ENCODE measurements at places on chromosomes 16 and 17.

DNA sequence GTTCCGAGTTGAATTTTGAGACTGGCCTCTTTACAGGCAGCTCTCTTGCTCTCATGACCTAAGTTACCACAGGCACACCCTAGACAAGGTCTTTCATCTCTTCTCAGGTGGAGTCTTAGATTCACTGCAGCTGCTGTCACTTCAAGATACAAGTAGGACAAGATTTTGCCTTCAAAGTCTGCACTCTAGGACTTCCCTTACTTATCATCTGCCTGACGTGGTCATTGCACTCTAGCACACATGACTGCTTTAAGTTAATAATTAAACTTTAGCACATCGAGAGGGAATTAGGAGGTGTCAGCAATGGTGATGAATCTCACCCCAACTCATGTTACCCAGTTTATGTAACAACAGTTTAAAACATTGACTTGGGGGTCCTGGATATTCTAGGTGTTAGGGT is 25.6 kb downstream of the RNF135 start:
- ATAC-seq: no peak

- no peak for ATAC-seq
Measured at GRCh38 chr16:86931410-86931941, 353.1 kb downstream of the FOXL1 start.

DNA sequence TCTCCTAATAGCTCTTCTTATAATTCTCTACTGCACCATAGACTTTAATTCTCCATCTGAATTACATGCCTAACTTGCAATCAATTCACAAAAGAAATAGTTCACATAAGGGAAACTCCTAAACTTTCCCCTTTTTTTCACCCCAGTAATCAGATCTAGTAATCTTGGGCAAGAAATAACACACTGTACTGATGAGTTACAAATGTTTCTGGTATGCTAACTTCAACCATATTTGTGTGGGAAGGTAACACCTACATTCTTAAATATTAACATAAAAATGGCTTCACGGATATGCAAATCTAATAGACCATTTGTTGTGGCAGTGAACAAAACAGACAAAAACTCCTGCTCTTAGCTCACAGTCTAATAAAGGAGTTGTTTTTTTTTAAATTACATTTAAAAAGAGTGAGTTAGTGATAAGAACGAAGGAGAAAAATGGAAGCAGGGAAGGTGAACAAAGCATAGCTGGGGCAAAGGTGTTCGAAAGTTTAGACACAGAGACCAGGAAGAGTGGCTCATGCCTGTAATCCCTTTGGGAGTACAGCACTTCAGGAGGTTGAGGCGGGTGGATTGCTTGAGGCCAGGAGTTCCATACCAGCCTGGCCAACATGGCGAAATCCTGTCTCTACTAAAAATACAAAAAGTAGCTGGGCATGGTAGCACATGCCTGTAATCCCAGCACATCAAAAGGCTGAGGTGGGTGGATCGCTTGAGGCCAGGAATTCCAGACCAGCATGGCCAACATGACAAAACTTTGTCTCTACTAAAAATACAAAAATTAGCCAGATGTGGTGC is 34.8 kb downstream of the CMTM3 start:
- peak; percentile 51 for ATAC-seq

- no peak for ATAC-seq
Measured at GRCh38 chr17:64269687-64270649, 6.9 kb upstream of the TEX2 start.

DNA sequence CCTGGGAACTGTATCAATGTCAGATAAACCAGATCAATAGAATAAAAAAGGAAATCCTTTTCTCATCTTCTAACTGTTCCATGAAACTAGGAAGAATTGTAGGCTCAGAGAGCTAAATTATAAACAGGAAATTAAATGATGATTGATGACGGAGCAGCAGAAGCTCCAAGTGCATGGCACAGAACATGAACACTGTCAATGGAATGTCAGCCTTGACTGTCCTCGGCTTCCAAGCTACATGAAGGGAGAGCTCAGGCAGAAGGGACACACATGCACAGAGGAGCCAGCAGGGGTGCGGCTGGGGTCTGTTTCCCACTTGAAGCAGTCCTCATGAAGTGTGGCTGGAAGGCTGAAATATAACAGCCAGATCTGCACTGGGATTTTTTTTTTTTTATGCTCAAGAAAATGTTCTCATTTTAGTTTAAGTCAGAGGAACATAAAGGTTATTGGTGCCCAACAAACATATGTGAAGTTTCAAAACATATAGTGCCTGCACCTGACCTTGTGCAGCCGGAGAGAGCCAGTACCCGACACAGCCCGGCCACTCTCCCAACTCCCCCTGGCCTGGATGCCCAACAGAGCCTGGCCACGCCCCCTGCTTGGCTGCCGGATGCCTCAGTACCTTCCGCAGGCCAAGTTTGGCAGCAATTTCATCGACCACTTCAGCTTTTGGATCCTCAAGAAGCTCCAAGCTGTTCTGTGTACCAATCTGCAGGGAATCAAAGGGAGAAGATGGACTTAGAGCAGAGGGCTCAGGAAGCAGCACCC is 37.0 kb downstream of the NPLOC4 start:
- ATAC-seq: no peak

DNA sequence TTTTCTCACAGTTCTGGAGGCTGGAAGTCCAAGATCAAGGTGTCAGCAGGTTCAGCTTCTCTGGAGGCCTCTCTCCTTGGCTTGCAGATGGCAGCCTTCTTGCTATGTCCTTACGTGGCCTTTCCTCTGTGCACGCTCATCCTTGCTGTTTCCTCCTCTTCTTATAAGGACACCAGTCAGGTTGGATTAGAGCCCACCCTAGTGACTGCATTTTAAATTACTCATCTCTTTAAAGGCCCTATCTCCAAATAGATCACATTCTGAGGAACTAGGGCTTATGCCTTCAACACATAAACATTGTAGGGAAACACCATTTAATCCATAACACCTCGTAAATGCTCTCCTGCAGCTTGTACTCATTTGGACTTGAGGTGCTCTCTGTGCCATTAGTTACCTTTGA is 36.3 kb downstream of the DHRS7C start:
- ATAC-seq: no peak

- ATAC-seq: peak; percentile 41
Measured at GRCh38 chr16:53024045-53024444, 28.7 kb downstream of the CHD9NB start.

DNA sequence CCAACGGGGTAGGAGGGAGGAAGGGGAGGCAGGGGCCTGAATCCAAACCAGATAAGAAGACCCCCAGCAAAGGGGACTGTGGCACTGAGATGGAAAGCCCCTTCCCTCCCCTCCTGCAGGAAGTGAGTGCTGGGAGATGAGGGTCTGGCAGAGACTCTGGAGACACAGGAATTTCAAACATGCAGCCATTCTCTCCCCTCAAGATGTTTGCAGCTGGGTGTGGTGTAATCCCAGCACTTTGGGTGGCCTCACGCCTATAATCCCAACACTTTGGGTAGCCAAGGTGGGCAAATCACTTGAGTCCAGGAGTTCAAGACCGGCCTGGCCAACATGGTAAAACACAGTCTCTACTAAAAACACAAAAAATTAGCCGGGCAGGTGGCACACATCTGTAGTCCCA is 33.9 kb upstream of the FAAP100 start:
- ATAC-seq: no peak

DNA sequence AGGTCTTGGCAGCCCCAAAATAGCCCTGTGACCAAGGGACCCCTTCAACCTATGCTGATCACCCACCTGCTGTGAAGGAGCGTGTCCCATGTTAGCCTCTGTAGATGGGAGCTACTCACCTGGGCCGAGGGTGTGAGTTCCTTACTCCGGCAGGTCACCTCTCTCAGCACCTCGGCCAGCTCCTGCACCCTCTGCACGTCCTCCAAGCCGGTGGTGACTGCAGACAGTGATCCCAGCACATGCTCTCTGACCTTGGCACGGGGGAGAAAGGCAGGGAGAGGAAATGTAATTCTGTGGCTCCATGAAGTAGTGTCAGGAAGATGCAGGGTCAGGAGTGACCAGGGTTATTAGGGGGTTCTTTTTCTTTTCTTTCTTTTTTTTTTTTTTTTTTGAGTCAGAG is 67.7 kb upstream of the BCO1 start:
- ATAC-seq: peak; percentile 39

GRCh38 chr16:86716649-86717048 is 138.3 kb downstream of the FOXL1 start:
- peak; percentile 83 for ATAC-seq

DNA sequence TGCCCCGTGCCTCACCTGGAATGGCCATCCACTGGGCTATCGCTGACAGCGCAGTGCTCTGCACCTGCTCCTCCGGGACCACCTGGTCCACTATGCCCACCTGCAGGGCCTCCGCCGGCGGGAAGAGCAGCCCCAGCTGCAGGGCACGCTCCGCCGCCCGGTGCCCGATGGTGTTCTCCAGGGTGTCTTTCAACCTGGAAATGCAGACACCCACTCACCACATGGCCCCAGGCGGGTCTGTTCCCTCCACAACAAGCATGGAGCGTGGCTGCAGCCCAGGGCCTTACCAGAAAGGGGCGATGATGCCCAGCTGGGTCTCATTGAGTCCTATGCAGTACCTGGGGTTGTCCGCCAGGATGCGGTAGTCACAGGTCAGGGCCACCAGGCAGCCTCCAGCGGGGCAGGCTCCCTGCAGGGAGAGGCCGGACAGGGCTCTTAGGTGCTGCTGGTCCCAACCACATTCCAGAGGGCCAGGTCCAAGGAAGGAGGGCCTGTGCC is 6.8 kb downstream of the DNASE1L2 start:
- no peak for ATAC-seq

GRCh38 chr17:3554440-3554839 is 3.2 kb downstream of the TRPV3 start:
- no peak for ATAC-seq

DNA sequence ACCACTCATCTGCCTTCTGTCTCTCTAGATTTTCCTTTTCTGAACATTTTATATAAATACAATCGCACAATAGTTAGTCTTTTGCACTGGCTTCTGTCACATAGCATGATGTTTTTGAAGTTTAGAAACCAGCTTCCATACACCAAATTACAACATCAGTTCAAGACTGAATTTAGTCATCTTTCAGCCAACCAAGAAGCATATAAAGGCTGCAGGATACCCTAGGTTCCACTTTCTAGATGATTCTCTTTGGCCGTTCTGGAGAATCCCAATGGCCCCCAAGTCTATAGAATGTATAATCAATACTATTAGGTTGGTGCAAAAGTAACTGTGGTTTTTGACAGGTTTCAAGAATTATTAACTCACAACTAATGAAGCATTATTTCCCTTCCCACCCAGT is 19.4 kb downstream of the SCPEP1 start:
- no peak for ATAC-seq

GRCh38 chr16:49730772-49731171 is 125.1 kb downstream of the ZNF423 start:
- no peak for ATAC-seq

DNA sequence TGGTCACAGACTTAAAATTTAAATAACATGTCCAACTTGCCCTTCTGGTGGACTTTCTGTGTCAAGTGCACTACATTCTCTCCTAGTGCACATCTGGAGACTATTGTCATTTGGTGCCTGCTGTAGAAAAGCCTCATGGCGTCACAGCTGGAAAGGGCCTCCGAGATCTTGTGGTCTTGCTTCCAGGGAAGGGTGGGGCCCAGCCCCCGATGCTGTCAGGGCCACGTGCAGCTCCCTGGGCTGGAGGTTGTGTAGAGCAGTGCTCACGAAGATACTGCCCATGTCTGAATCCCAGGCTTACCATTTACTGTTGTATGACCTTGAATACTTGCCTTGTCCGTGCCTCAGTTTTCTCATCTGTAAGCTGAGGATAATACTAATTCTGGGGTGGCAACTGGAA is 6.8 kb upstream of the MPRIP start:
- no peak for ATAC-seq

DNA sequence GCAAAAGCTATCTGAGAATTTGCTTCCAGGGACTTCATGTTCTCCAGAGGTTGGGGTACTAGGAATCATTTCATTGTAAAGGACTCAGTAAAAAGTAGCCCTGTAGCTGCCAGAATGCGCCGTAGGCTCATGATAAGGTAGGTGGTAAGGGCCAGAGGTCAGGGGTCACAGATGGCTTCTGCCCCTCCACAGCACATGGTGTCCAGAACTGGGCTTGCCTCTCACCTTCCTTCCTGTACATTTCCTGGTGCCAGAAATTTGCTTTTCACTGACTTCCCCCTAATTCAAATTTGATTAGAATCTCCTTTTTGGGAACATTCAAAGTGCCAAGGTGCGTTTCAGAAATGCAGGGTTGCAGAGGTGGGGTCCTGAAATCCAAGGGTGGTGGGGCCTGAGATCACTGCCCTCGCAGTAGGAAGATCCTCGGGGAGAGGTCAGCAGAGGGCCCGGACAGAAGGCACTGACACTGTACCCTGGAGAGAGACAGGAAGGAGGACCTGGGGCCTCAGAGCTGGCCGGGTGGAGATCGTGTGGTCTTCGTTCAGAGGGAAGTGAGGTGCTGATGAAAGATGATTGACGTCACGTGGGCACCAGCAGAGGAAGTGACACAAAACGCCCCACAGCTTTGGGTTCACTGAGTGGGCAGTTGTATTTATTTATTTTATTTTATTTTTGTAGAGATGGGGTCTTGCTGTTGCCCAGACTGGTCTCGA is 25.5 kb upstream of the METRNL start:
- no peak for ATAC-seq

DNA sequence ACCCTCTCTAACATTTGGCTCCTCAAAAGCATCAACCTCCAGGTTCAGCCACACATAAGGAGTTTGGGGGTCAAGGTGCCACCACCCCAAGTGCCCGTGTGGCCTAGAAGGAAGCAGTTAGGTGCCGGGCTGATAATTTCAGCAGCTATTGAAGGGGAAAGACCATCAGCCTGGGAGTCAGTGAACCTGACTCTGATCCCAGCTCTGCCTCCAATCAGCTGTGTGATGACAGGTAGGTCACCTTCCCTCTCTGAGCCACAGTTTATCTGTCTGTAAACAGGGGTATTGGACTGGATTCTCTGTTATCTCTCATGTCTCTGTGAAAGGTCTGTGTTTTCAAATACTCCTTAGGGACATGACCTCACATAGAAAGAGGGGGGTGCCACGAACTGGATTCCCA is 3.9 kb downstream of the CRHR1 start:
- no peak for ATAC-seq

- ATAC-seq: no peak
Measured at GRCh38 chr17:5424909-5425308, 4.9 kb downstream of the RPAIN start.

GRCh38 chr16:86671486-86672178 is 93.3 kb downstream of the FOXL1 start:
- ATAC-seq: no peak

GRCh38 chr17:42989141-42989540 is 8.8 kb downstream of the RUNDC1 start:
- ATAC-seq: no peak

GRCh38 chr17:55774846-55775271 is 24.0 kb downstream of the PCTP start:
- ATAC-seq: no peak

GRCh38 chr16:86590501-86591144 is 12.3 kb downstream of the FOXL1 start:
- peak; percentile 81 for ATAC-seq

DNA sequence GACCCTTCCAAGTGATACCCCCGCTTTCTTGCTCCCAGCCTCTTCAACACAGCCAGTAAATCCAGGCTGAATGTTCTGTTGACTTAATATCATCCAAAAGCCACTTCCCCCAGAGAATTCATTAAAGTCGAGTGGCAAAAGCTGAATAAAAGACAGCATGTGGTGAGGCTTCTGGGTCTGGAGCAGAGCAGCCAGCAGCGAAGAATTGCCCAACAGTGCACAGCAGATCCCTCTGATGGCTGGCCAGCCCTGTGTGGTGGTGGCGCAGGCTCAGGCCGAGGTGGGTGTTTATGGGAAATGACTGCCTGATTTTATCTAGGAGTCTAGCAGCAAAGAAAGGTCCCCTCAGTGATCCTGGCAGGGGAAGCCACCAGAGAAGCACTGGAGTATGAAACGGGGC is 30.3 kb upstream of the RCVRN start:
- no peak for ATAC-seq
